ENCODE measurements at places on chromosomes 11 and 22.
A peak's percentile ranks its signal among the peaks of the same experiment; 100 is the strongest.

DNA sequence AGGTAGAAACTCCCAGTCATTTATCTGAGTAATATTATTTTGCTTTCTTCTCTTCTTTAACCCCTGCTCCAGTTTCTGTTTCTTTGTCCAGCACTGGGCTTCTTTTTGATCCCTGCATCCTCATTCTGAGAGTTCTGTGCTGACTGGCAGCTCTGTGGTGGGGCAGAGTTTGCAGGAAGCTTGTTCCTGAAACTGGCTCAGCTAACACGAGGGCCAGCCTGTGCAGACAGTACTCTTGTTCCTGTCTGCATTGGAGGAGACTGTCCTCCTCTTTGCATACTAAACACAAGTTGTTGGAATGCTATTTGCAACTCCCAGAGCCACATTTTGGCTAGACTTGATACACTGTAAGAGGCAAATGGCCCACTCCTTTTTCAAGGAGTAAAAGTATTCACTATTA lies 93.1 kb upstream of the HORMAD2 start:
- no peak for DNase-seq

- no peak for DNase-seq
Measured at GRCh38 chr11:843818-844692, 1.4 kb downstream of the TSPAN4 start.

DNA sequence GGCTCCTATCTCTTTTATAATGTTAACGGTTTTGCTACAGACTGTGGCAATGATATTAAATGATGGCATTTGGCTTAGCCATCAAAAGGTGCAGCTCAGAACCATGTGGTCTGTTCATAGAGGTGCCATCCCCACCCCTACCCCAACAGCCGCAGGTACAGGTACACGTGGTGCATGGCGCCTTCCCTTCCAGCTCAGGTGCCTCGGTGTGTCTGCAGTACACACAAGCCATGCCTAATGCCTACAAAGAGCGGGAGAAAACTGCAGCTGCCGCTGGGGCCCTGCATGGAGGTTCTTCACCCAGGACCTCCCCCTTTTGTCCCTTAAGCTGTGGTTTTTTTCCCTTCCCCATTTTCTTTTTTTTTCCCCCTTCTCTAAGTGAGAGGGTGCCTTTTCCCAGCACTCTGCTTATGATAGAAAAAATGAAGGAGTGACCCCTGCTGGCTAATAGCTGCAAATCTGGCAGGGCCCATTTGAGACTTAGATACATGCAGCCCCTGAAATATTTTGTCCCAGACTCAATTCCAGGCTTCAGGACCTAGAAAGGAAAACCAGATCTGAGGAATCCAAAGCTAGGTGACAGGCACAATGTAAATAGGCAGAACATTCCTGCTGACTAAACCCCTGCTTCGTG lies 6.5 kb downstream of the OR52M1 start:
- DNase-seq, result no peak

DNA sequence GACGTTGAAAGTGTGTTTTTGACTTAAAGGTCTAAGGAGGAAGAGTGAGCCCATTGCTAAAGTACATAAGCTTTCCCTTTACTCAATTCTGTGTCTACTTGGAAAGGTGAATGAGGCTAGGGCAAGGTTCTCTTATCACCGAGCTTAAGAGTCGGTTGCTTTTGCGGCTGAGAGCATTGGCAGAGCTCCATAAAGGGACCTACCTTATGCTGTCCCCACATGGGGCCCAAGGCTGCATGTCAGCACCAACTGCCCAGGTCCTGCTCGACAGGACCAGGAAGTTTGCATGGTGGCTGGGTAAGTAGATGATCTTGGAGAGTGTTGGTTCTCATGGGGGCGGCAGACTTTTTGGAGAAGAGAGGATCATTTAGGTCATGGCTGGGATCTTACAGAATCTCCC lies 91.2 kb downstream of the ZBTB16 start:
- no peak for DNase-seq

GRCh38 chr22:19981171-19981960 lies 35.3 kb downstream of the ARVCF start:
- DNase-seq, result no peak

- no peak for DNase-seq
Measured at GRCh38 chr11:88293931-88294330, 43.6 kb downstream of the CTSC start.

- DNase-seq, result no peak
Measured at GRCh38 chr11:20489948-20490347, 102.4 kb downstream of the PRMT3 start.

- DNase-seq, result no peak
Measured at GRCh38 chr22:28015676-28016601, 96.9 kb upstream of the PITPNB start.

GRCh38 chr11:89477175-89477574 lies 14.0 kb downstream of the NOX4 start:
- no peak for DNase-seq

GRCh38 chr22:44167501-44167900 lies 13.2 kb upstream of the PARVG start:
- no peak for DNase-seq

GRCh38 chr11:742156-742546 lies 5.1 kb upstream of the TALDO1 start:
- DNase-seq, result no peak

DNA sequence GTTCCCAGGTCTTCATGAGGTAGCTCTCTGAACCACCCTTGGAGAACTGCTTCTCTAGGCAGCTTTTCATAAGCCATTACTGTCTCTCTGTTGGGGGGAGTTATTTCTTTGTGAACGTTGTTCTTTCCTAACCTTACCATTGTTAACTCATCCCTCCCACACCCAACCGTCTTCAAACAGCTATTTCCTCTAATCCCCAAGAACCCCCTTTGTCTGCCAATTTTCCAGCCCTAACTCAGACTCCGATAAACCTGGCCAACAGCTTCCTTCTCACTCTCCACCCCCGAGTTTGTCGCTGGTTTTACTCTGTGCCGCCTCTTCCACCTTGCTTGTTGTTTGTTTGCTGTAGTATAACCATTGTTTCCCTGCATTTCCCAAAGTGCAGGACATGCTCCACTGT lies 131.5 kb downstream of the CCDC34 start:
- DNase-seq, result no peak

DNA sequence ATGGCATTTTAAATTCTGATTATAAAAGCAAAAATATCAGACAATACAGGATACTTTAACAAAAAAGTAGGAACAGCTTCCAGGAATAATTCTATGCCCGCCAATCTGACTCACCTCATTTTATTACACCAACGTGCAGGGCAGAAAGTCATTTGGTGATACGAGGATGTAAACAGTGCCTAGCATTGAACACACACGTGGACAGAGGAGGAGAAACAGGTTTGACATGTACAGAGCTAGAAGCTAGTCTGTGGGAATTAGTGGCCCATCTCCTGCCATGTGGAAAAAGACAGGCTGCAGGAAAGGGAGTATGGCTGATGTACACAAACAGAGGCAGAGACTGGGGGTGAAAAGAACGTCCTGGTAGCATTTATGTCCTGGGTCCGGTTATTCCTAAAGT lies 9.0 kb upstream of the SPINDOC start:
- no peak for DNase-seq

GRCh38 chr22:37283393-37283937 lies 1.2 kb downstream of the CYTH4 start:
- peak; percentile 59 for DNase-seq

- DNase-seq, result no peak
Measured at GRCh38 chr11:13924801-13925327, 37.7 kb upstream of the SPON1 start.

- no peak for DNase-seq
Measured at GRCh38 chr11:67452141-67452952, at the start of gene GPR152. Gene GPR152 (minus strand): TSS chr11:67452729. CDS start chr11:67452724, 5 bp downstream.

DNA sequence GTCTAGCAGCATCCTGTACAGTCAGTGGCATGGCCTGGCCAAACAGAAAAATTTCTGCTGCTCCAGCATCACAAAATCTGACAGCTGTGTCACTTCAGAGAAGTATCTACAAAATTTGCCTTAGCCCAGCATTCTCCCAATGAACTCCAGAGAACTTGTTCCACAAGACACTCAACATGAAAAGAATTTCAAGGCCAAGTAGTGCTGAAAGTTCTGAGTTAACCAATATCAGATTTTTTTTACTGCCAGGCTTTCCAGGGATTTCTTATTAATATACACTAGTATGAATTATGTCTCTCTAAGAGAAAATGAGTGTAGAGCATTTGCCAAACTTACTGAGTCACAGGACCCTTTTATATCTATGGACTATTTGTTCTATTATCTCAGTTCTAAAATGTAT lies 68.8 kb downstream of the OR5AK2 start:
- DNase-seq, result no peak

DNA sequence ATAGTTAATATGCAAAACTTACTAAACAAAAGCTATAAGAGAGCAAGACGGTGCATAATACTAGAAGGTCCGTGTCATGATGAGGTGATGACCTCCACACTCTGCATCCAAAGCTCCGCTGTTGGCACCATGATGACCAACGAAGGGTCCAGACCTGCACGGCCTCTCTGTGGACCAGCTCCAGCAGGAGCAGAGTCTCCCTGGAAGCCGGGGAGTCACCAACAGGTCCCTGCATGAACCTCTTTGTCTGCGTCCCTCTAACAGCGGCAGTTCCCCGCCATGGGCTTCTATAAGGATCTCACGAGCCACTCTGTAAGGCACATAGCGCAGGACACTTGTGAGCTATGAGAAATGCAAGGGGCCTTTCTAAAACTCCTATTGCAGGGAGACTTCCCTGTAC lies 517.3 kb downstream of the BRD1 start:
- DNase-seq, result no peak

DNA sequence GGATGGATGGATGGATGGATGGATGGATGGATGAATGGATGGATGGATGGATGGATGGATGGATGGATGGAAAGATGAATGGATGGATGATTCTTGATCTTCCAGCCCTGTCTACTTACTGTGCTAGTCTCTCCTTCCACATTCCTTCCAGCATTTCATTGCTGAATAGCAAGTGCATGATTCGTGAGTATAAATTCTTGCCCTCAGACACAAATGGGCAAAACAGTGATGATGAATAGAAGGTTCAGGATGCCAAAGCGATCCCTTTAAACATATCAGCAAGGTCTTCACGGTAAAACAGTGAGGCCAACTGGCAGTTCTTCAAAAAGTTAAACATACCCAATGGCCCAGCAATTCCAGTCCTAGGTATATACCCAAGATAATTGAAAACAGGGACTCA lies 400.2 kb downstream of the MN1 start:
- no peak for DNase-seq

- DNase-seq, result no peak
Measured at GRCh38 chr11:34609850-34610249, 11.0 kb upstream of the EHF start.

DNA sequence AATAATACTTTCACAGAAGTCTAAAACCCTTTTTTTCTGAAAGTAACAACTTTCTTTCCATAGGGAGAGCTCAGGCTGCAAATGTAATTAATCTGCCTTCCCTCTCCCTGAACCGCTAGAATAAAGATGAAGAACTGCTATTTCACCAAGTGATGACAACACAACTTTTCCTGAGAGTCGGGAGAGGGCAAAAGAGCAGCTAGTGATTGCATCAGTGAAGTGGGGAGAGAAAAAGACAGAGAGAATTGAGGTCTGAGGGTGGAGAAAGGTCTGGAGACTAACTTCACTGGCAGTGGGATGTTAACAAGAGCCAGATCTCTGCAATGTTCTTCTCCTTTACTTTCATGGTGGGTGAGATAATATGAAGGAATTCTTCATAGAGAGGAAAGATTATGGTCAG lies 10.9 kb upstream of the MPEG1 start:
- DNase-seq, result no peak

GRCh38 chr22:27097933-27098332 lies 440.5 kb downstream of the MIAT start:
- DNase-seq, result no peak

DNA sequence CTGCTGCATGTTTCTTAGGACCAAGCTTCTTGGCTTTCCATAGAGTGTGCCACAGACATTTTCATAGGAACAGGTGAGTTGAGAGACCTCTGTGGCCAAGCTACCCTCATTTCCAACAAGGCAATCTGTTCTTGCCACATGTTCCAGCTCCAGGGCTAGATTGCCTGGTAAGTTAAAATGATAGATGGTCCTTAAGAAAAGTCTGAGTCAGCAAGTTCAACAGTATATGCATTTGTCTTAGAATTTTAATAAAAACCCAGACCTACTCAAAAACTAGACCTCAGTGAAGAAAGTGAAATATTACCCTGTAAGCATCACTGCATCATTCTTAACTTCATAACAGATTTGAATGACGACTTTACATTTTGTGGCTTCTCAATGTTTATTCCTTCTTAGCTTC lies 1123.6 kb downstream of the DLG2 start:
- no peak for DNase-seq

- DNase-seq, result no peak
Measured at GRCh38 chr11:8744423-8744822, 61.8 kb downstream of the RPL27A start.

GRCh38 chr11:125373426-125374391 lies 122.4 kb downstream of the FEZ1 start:
- no peak for DNase-seq

GRCh38 chr11:109347304-109347703 lies 74.7 kb upstream of the C11orf87 start:
- no peak for DNase-seq

- no peak for DNase-seq
Measured at GRCh38 chr22:44218071-44218470, 37.3 kb downstream of the PARVG start.

GRCh38 chr11:8030526-8031247 lies 43.5 kb downstream of the EIF3F start:
- DNase-seq, result no peak

DNA sequence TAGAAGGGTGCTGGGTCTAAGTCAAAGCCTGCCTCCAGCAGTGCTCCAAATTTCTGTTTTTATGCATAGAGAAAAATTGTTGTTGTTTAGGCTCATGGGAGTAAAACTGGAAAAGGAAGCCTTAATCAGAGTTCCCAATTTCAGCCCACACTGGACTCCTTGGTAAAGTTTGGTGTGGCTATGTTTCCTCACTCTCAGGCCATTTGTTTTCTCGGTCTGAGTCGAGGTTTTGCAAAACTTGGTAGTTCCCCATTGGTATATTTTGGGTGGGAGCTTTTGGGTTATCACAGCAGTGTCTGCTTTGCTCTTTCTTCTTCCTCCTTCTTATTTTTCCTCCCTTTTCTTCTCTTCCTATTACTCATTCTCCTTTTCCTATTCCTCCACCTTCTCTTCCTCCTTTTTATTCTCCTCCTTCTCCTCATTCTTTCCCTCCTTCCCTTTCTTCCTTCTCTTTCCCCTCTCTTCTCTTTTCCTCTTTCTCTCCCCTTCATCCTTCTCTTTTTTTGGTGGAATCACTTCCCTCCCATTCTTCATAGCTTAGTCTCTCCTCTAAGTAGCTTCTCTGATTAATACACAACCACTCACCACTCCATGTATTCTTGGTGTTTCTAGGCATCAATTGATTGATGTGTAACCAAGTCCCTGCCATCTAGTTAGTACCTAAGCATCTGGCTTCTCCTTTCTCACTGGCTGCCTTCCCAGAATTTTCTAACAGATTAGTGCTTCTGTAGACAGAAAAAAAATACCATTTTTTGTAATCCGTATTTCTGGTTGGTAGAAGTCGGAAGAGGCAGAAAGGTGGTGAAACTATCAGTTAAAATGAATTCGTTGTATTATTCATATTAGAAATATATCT lies 10.1 kb downstream of the SLC5A1 start:
- DNase-seq, result no peak

GRCh38 chr22:49817359-49817758 lies 10.3 kb downstream of the BRD1 start:
- no peak for DNase-seq

GRCh38 chr11:44307340-44308099 lies 2.4 kb downstream of the ALX4 start:
- DNase-seq, result no peak

Data from activated naive CD4-positive, alpha-beta T cell (primary cell).